ENCODE measurements at places on chromosomes 13 and 19. TPM values are rescaled to one million over a fixed set of nuclear protein-coding genes. Genes with fewer than 3 reads are reported as not detected.

DNA sequence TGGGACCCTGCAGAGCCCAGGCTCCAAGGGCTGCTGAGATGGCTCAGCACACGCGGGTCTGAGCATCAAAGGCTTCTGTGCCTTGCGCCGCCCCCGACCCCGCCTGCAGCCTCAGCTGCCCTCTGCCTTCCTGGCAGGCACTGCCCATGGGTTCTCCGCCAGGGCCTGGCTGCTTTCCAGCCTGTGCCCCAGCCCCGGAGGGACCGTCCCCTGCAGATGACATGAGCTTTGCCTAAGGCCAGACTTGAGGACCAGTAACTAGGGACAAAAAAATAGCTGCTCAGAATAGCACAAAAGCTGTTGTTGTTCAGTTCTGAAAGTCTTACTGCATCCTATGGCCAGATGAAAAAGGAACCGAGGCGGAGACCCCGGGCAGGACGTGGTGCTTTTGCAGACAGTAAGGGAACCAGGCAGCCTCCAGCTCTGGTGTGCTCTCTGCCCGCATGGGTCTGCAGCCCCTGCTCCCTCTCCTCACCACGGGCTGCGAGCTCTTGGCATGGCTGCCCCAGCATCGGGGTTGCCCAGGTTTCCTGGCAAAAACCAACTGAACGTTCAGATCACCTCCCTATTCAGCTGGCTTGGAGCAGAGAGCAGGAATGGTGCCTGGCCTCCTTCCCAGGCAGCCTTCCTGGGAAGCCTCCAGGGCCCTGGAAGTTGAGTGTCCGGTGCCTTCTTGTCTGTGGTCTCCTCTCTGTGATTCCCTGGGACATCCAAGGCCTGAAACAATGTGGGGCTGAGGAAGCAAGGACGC is 12.5 kb upstream of the CFAP97D2 start:
- no peak for DNase-seq

DNA sequence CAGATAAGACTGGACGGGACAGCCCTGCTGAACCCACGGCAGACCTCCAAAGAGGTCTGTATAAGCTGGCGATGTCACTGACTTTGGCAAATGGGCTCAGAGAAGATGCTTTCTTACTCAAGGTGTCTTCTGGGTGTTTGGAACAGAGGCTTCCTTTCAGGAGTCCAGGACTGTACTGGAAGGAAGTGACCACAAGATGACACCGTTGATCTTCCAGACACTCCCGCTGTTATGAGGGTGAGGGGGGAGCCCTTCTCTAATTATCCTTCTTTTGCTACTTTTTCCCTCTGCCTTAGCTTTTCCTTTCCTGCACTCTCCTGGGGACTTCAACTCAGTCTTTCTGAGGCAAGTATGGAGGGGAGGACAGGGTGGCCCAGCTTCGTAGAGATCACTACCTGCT is 65.2 kb upstream of the ZNF599 start:
- DNase-seq: no peak

GRCh38 chr13:71663431-71663830 is 203.6 kb downstream of the DACH1 start:
- no peak for DNase-seq

The CYSLTR2 gene
- polyA plus RNA-seq: 0.14 TPM

The CEBPG gene
- polyA plus RNA-seq: 19.9 TPM

- DNase-seq: no peak
Measured at GRCh38 chr19:41311072-41311471, 1.1 kb downstream of the CCDC97 start.

GRCh38 chr19:14375055-14375581 is 6.1 kb upstream of the ADGRE5 start:
- no peak for DNase-seq

The ZNF541 gene
- polyA plus RNA-seq: 0.25 TPM

The IGSF23 gene
- not detected for polyA plus RNA-seq

DNA sequence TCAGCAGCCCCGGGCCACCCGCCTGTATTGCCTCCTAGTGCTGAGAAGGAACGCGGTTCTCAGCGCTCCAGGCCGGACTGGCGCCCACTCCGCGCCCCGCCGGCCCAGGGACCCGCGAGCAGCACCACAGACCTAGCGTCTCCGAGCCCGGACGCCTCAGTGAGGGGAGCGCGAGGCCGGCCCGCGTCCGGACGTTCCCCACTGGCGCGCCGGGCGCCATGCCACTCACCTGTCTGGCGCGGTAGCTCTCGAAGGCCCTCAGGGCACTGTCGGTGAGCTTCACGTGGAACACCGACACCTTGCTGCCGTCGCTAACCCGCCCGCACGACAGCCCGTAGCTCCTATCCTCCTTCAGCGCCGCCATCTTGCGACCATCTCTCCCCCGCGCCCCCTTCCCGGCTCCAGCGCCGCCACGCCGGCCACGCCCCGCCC is at the start of gene ELL:
Gene ELL (minus strand): TSS at position 379 of the 432 bp plus-strand sequence. CDS start 15 bp downstream, at position 364.
- no peak for DNase-seq

The F10 gene
- 26.7 TPM for polyA plus RNA-seq

GRCh38 chr13:111967572-111968201 is 99.3 kb upstream of the SOX1 start:
- DNase-seq: no peak

- no peak for DNase-seq
Measured at GRCh38 chr19:20787786-20788185, 11.7 kb downstream of the ZNF66 start.

The CAMSAP3 gene
- 2.0 TPM for polyA plus RNA-seq

- no peak for DNase-seq
Measured at GRCh38 chr13:74576420-74576819, 442.2 kb upstream of the KLF12 start.

The ZNF566 gene
- 6.0 TPM for polyA plus RNA-seq

DNA sequence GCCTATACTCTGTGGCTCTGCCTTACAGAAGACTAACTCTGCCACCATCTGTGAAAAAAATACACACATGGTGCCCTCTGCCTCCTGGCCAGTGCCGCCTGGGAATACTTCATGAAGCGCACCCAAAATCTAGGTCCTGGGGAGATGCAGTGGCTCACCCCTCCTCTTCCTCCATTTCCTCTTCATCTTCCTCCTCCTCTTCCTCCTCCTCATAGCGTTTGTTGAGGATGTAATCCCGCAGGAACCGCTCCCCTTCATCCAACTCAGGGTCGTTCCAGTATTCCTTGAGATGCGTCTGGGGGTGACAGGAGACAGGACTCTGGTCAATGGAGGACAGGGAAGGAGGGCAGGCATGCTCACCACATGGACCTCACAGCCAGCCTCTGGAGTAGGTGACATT is 5.7 kb downstream of the KRI1 start:
- DNase-seq: no peak

GRCh38 chr13:81929988-81930387 is 1589.1 kb upstream of the SPRY2 start:
- no peak for DNase-seq

Measured in urinary bladder (tissue), 4 donors.